GF-D8 (cell line): ENCODE measurements at places on chromosomes 7 and 10.

DNA sequence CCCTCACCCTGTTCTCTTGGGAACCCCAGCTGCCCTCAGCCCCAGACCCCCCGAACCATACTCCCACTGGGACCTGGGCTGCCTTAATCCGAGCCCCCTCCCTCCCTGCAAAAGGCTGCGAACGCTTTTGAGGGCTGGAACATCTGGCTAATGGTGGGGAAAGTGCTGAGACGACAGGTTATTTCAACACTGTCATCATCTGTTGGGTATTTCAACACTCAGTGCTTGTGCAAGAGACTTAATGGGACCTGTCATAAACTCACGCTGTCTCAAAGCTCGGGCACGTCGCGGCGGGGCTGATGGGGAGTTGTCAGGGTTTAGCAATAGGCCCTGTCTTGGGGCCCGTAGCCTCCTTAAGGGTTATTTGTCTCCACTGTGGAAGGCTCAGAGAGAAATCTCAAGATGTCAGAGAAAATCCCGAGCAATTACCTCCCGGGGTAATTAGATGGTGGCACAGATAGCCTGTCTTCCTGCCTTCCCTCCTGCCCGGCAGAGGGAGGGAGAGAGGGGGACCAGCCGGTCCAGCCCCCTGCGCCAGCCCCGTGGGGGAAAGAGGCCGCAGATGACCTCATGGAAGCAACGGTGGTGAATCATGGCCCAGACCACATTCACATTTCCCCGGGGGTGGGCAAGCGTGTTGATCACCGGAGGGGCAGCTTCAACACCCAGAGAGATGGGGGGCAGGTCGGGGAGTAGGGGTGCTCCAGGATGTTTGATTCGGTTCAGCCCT, 88.7 kb upstream of the MYL10 start:
- DNase-seq: peak; percentile 95

DNA sequence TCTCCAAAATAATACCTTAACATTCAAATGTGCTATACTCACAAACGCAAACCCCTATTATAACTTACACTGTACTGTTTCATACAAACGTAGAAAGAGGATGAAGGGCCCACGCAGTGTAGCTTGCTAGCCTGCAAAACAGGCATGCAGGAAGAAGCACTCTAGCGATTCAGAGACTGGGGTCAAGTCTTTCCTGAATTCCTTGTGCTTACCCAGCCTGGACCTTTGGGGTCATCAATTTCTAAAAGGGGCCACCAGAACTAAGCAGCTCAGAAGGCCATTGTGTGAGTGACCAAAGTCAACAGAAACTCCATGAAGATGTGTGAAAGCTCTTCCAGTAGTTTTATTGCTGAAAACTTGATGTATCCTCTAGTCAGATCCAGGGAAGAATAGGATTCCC, 111.9 kb downstream of the SVIL start:
- no peak for DNase-seq

DNA sequence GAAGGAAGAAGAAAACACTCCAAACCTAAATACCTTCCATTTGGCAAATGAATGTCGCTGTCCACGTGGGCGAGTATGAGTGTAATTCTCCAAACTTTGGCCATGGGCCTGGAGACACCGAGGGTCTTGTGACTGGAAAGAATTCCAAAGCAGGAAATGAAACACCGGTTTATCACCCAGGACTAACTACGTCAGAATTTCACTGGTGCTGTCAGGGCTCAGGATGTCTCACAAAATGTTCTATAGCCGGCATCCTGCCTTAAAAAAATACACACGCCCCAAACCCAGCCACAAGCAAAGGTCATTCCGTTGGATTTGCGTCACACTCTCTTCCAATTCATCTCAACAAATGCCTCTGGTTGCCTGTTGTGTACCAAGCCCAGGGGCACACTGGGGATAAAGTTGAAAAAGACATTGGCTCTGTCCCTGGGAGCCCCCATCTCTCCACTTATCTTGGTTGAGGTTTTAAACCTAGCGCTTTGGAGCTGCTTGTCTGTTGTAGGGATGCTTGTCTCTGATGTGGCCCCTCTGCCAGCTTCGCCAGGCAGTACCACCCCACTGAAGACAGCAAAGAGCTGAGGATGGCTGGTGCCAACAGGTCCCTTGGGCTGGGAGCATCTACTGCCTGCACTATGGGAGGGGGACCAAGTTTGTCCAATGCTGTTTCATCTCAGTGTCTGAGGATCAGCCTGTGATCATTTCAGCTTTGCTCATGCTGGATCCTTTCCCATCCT, 31.2 kb downstream of the GSTO2 start:
- DNase-seq: no peak

DNA sequence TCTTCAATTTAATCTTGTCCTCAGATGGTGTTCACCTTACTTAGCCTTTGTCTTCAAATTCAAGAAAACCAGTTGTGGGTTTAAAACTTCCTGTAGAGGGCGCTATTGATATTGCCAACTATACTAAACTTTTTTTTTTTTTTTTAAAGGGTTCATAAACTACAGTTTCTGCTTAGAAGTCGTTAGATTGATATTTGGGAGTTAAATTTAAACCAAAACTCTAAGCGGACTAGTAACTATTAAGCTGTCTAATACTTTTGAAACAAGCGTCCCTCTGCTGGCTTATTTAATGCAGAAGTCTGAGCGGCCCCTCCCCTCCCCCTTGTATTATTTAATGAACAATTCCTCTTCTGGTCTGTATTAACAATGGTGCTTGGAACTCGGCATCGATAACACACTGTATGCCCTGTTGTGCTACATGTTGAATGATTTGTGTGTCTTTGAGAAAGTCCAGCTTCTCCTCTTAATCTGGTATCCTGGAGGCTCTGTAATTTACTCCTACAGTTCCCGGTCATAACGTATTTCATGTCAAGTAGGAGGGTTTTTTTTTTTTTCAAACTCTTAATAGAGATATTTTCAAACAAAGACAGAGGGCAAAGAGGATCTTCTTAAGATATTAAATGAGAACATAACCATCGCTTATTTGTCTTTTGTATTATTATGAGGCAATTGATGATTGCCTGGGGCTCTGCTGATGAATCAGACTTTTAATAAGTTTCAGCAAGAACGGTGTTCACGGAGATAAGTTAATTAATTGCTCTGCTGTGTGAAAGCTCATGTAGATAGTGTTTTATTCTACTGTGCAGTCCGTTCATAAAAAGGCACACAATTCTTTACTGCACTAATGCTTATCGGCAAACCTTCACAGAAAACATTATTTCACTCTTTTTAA, 22.6 kb upstream of the CREB5 start:
- peak; percentile 45 for DNase-seq

DNA sequence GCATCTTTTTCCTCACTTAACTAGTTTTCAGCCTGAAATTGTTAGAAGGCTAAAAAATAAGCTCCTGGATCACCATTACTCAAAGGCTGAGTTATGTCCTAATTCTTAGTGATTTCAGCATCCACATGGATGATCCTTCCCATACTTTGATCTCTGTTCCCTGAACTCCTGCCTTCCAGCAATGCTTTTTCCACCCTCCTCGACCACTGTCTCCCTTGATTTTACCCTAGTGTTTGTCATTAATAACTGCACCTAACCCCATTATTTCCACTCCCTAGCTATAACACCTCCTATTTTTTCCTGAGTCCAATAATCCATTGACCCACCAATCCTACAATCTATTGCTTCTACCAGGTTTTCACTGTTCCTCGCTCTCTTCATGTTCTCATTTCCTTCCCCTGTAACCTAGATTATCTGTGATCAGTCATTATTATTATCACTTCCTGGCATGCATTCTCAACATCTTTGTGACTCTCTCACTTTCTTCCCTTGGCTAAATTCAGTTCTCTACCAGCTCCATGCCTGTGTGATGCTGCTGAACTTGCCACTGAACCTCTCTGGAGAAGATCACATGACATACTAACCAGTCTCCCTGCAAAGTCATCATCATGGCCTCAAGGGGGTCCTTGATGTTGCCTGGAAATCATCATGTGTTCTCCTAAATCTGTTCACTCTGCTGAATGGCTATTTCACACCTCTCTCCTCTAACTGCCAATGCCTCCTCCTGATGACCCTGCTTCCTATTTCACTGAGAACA, 6.5 kb upstream of the CALU start:
- DNase-seq: no peak

DNA sequence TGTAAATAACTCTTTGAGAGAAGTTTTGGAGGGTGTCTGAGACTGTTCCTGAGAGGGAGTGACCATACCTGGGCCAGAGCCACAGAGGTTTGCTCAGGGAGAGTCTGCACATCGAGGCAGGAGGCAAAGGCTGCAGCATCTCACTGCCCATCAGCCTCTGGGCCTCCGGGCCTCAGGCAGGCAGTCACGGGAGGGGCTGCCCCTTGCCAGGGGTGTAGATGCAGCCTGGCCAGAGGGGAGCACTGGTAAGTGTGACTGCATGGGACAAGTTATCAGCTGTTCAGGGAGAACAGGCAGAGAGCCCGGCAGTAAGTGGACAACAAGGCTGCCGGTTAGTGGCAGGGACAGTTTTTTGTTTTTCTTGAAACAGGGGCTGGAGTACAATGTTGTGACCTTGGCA, 55.9 kb downstream of the ZNF467 start:
- DNase-seq: no peak

DNA sequence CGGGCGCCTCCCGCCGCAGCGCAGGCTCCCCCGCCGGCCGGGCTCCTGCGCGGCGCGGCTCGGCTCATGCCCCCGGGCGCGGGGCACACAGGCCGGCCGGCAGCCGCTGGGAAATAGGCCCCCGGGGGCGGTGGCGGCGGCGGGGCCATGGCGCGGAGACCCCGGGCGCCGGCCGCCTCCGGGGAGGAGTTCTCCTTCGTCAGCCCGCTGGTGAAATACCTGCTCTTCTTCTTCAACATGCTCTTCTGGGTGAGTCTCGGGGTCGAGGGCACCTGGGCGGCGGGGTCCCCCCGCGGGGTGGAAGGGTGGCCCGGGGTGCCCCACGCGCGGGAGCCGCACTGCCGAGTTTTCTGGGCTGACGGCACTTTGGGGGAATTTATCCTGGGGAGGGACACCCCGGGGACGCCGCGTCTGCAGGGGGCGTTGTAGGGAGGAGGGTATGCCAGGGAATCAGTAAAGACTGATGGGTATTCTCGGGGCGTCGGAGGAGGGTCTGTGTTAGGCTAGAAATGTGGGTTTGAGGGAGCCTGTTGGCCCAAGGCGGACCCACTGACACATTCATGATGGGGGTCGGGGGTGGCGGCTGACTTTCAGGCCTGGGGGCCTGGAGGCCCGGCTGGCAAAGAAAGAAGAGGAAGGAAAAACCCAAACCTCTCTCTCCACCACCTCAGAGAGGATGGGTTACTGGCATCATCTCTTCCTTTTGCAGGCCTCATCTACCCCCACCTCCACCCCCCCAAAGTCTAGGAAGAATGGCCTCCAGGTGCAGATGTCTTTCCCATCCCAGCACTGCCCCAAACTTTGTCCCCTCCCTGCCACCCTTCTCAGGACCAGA, 544 bp downstream of the TSPAN33 start:
- DNase-seq: no peak

DNA sequence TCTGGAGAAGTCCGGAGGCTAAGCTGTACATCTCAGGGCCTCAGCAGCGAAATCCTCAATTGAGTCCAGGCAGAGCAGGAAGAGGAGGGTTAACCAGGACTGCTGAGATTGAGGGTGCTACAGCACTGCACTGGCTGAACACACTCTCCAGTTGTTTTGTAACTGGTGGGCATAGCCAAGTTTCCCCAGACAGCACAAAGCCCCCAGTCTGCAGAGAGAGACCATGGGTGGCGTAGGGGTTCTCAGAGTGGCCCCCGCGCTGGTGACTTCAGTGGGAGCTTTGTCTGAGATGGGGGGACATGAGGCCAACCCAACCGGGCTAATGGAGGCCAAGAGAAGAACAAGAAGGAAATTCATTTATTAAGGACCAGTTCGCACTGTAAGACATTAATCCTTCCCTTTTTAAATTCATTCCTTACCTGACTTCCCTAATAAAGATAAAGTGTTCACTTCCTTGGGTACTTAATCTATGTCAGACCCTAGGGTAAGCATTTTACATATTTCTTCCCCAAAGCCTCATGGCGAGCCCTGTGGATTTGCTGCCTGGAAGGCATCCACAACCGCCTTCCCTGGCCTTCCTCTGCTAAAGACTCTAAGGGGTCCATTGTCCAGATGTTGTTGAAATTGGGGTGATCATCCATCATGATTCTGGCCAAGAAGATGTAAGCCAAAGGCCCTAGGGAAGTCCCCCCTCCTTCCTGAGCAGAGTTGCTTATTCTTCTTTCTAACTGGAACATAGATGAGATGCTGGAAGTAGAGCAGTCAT, 121.4 kb upstream of the CHST15 start:
- no peak for DNase-seq

GRCh38 chr10:77587416-77587790, 50.2 kb downstream of the KCNMA1 start:
- no peak for DNase-seq

GRCh38 chr7:105890290-105890997, 14.0 kb upstream of the ATXN7L1 start:
- no peak for DNase-seq

- DNase-seq: no peak
Observed at GRCh38 chr7:91559947-91560346, 295.7 kb downstream of the FZD1 start.

GRCh38 chr7:11748884-11749283, 83.1 kb downstream of the THSD7A start:
- no peak for DNase-seq

DNA sequence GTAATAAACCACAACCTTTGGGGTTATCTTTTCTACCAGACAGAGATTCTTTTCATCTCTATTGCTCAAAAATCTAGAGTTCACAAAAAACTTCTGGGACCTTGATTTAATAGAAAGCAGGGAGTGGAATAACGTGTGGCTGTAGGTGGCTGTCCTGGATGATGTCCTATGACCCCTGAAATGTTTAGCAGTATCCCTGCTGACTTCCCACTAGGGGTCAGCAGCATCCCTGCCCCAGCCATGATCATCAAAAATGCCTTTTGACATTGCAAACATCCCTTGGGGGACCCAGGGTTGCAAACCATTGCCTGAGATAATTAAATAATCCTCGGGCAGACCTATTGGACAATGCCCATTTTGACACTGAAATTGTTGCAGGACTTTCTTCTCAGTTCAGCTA, 177.1 kb downstream of the USP6NL start:
- DNase-seq: no peak

DNA sequence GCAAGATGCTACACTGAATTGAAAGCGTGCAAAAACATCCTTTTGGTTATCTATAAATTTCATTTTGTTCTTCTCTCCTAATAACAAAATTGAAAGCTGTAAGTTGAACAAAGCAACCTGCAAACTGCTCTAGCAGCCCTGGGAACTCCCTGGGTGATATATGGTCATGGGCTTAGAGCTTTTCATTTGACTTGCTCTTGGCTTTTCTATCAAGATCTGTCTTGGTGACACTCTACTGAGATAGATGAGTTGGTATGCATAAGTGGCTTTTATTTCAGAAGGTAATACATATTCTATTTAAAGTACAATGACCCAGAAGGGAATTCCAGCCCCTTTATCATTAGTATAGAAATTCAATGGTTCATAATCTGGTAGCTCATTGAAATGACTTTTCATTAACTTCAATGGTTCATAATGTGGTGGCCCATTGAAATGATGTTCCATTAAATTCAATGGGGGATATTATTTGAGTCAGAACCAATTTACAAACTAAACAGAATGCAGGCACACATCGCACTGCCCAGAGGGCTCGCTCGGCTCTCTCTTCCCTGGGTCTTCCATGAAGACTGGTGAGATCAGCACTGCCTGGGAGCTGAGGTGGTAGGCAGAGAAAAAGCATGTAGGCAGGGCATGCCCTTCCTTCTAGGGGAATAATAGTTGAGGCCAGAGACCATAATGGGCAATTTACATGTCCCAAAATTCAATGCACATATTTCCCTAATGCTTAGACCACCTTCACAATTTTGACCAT, 10.1 kb upstream of the KCNMA1 start:
- DNase-seq: no peak

GRCh38 chr7:133076142-133076541, 5.7 kb downstream of the CHCHD3 start:
- DNase-seq: no peak
